ENCODE measurements at places on chromosomes 4 and X.

- no peak for DNase-seq
Observed at GRCh38 chr4:120761070-120761469, 161.5 kb downstream of the PRDM5 start.

DNA sequence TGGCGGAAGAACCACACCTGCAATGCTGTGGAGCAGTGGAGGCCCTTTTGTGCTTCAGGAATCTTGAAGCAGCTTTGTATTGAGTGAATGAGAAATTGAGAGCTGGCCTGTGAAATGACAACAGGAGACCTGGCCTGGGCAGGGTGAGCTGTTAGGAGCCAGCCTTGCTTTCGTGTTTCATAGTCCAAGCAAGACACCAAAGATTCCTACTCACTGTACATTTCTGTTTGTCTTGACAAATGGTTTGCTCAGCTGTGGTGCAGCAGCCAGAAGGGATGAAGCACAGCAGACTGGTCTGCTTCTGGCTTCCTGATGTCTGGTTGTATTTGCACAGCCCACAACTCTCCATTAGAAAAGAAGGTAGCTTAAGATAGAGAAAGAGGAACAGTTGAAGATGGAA is 96.5 kb downstream of the GATB start:
- DNase-seq, result no peak

- DNase-seq, result no peak
Observed at GRCh38 chr4:13364172-13364571, 120.0 kb downstream of the RAB28 start.

- DNase-seq, result no peak
Observed at GRCh38 chrX:109312757-109313156, 169.1 kb downstream of the GUCY2F start.

Measured in bone marrow (tissue), 2 donors.